ENCODE measurements at places on chromosomes 7 and 10.
A peak's percentile ranks its signal among the peaks of the same experiment; 100 is the strongest.

DNA sequence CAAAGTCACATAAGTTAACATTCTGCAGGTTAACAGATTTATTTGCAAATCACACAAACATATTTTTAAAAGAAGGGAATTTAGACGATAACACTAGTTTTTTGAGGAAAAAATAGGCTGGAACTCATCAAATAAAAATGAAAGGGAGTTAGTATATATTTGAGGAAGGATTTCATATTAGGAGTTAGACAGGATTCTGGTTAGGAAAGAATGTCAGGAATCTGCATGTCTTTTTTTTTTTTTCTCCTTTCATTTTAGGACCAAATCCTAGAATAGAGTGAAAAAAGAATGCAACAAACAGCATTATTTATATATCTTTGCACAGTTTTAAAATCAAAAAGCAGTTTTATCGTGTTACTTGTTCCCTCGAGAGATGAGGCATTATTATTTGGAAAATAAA, 8.9 kb upstream of the TRDMT1 start:
- DNase-seq, result no peak

- DNase-seq, result no peak
These were observed 14.2 kb downstream of the PFKFB3 start for GRCh38 chr10:6216916-6217315.

GRCh38 chr10:117444497-117445040, 69.3 kb upstream of the PDZD8 start:
- DNase-seq, result no peak

DNA sequence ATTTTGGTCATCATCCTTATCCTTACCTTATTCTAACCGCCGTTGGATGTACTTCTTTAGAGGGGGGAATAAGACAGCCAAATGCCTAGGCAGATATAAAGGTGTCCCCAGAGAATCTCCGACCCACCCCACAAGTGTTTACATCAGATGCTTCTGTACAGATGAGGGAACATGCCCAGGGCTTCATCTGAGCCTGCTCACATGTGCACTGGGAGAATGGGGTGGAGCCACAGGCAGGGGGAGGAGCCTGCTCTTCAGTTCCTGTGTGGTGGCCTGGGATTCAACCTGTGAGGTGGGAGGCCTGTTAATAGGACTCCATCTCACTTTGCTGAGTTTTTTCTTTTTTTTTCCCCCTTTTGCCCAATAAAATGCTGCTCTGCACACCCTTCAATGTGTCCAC, 27.6 kb upstream of the OPTN start:
- no peak for DNase-seq

GRCh38 chr7:45999541-45999940, 78.5 kb upstream of the IGFBP3 start:
- no peak for DNase-seq

- peak; percentile 5 for DNase-seq
These were observed 87.5 kb upstream of the GJD4 start for GRCh38 chr10:35517431-35518181.

- no peak for DNase-seq
These were observed 273.0 kb downstream of the GRM8 start for GRCh38 chr7:126979722-126980121.
